Stimulated activated CD4-positive, alpha-beta T cell treated with anti-CD3 and anti-CD28 coated beads, Interleukin-12 subunit alpha, Interleukin-12 subunit beta, amount 100 ng/mL, for 24 hours (primary cell): ENCODE measurements at places on chromosomes 16 and 17.

DNA sequence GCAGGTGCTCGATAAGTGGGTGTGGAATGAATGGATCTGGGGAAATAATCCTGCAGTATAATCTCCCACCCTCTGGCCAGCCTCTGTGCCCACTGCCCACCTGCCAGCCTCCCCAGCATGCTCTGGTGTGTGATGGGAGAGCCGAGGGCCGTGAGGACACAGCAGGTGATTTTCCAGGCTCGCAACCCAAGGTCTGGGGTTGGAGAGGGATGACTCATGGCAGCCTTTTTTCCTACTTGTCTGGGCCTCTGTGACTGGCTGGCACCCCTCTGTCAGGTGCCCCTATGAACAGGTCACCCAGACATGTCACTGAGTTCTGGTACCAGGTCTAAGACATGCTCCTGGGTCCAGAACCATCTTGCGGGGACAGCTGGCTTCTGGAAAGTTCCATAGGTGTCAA is 385.7 kb upstream of the TNRC6C start:
- DNase-seq = no peak

- peak; percentile 51 for DNase-seq
These were observed 15.5 kb upstream of the TFAP4 start for GRCh38 chr16:4288148-4288921.

- DNase-seq = no peak
These were observed 4.7 kb downstream of the C1QTNF1 start for GRCh38 chr17:79028496-79029326.

- DNase-seq = no peak
These were observed 24.8 kb upstream of the PIK3R6 start for GRCh38 chr17:8892338-8892690.

DNA sequence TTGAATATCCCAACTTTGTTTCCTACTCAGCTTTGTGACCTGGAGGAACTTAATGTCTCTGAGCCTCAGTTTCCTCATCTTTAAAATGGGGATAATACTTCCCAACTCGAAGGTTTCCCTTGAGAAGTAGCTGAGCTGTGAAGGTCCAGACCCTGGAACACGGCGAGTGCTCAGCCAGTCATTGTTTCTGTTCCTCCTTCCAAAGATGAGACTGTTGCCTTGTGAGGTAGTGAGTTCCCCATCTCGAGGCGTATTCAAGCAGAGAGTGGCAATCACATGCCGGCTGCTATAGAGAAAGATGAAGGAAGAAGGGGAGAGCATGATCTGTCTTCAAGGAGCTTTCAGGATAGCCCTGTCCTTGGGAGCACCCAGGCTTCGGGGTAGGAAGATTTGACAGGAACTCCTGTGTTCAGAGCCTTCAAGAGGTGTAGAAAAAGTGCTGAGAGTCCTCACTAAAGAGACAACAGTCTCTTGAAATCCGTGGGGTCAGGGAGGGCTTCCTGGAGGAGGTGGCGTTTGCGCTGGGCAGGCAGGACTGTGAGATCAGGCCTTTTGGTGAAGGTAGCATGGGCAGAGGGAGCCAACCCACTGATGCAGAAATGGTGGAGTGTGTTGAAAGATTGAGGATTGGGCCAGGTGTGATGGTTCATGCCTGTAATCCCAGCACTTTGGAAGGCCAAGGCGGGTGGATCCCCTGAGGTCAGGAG is 27.2 kb downstream of the SPNS2 start:
- no peak for DNase-seq

DNA sequence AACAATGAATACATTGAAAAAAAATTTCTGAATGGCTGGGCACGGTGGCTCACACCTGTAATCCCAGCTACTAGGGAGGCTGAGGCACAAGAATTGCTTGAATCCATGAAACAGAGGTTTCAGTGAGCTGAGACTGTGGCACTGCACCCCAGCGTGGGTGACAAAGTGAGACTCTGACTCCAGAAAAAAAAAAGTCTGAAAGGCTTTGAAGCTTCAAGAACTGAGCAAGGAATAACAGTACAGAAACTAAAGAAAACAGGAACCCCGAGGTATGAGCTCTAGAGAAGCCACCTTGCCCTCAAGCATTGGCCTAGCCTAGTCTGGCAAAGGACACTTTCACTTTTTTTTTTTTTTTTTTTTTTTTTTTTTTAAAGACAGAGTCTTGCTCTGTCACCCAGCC is 45.0 kb downstream of the TEX2 start:
- DNase-seq = peak; percentile 16

- no peak for DNase-seq
These were observed 4.6 kb downstream of the PTGES3L start for GRCh38 chr17:42975265-42975664.

DNA sequence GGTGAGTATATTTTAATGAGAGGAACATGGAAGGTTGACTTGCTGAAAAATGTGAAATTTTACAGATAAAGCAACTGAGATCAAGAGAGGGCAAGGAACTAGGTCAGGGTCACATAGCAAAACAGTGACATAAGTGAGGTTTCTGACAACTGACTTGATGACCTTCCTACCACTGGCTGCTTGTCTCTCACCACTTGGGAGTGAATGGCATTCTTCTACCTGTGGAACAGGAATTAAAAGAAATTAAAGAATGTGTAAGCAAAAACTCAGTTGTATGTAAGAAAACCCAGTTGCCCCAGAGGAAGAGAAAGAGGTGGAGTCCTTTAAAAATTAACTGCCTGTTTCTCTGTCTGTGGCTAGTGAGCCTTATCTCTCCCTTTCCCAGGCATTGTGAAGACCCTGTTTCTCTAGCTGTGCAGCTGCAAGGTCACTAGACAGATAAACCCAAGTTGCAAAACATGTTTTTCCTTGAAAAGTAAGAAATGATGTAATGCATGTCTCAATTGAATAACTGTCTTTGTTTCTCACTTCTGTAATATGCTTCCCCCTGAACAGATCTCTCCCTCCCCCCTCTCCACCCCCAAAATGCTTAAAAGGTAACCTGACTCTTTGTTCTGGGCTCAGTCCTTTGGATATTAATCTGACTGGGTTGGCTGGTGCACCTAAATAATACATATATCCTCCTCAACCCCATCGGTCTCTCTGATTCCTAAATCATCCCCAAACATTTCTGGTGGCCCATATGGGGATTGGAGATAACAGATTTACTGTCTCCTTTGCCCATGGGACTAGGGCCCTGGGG is 23.4 kb downstream of the ACSM1 start:
- no peak for DNase-seq

DNA sequence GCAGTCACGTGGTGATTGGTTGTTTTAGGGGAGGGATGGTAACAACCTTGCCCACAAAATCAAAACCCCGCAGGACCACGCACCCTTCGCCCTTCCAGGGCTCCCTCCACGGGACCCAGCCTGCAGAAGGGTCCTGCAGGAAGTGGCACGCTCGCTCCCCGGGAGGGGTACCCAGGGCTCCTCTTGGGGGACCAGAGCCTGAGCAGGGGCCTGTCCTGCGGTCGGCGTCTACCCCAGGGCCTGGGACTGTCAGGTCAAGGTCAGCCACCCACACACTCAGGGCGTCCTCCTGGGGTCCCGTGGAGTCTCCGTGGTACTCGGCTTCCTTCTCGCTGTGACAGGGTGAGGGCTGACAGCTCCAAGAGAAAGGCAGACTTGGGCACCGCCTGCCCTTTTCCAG is 33.9 kb downstream of the ZNF469 start:
- DNase-seq = no peak

DNA sequence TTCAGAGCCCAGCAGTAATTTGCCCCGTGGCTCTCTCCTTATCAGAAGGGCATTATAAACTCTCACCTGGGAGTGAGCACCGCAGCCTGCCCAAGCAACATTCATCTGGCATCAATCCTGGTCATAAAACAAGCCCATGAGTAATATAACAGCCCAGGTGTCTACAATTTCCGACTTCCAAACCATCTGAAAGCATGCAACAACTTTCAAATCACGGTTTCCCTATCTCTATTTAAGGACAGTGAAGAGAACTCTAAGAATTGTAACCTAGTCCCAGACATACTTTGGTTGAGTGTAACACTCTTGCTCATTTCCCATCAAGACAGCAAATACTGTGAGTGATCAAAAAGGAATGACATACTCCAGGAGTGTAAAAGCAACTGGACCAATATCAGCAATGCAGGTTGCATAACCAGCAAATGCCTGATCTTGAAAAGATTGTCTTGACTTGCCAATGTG is 487.4 kb upstream of the SOX9 start:
- no peak for DNase-seq

DNA sequence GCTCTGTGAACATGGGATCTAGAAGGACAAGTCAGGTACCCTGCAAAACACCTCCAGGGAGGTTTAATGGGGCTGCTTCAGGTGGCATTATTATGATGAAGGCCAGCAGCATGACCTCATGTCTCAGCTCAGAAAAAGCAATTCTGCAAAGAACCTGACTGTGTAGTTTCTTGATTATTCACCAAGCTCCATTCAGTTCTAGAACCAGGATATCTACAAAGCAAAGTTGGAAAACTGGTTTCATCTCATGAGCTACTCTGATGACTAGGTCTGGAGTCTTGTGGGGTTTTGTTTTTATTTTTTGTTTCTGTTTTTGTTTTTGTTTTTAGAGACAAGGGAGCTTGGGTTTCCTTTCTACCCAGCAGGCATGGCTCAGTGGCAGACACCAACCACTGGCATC is 19.0 kb upstream of the LRRC37A3 start:
- DNase-seq = no peak

GRCh38 chr17:68182940-68183551 is 64.8 kb upstream of the AMZ2 start:
- DNase-seq = no peak

- DNase-seq = no peak
These were observed 22.2 kb downstream of the SOST start for GRCh38 chr17:43736389-43736788.

DNA sequence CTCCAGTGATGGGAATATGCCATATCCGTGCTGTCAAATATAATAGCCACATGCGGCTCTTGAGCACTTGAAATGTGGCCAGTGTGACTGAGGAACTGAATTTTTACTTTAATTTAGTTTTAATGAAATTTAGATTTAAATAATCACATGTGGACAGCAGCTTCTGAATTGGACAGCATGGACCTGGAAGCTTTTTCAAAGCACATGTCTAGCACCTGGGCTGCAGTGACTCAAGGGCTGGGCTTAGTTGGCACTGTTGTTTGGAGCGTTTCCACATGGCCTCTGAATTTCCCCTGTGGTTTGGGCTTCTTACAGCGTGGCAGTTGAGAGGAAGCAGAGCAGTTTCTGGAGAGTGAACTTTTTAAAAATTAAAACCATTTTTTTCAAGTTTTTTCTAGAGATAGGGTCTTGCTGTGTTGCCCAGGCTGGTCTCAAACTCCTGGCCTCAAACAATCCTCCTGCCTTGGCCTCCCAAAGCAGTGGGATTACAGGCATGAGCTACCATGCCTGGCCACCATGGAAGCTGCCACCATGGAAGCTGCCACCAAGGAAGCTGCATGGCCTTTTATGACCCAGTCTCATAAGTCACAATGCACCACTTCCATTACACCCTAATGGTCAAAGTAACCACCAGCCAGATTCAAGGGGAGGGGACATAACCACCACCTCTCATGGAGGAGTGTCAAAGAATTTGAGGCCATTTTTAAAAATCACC is 6.7 kb upstream of the TOB1 start:
- no peak for DNase-seq

DNA sequence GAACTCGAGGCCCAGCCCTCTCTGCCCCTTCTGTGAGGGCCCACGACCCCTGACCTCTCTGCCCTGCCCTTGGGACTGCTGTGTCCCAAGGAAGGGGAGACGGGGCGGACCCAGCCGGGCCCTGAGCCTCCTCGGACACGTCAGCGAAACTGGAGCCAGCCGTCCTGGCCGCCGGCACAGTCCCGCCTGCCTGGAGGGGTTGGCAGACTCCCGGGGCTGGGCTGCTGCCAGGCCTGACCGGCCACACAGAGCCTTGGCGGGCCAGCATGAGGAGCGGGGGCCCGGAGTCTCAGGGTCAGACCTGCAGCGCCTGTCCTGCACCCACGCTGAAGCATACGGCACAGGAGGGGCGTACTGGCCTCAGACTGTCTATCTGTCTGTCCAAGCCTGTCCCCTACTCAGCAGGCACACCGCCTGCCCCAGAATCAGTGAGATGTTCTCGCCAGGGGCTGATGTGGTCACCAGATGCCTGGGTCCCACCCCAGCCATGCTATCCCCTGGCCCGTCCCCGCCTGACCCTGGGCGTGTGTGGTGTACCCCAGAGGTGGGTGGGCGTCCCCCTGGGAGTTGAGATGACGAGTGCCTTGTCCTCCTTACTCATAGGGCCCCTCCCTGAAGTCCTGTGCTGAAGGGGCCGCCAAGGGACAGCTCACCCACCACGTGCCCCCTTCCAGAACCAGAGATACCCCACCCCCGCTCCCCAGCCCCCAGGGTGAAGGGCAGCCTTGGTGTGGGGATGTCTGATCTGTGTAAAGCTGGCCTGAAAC is 4.7 kb downstream of the VASN start:
- no peak for DNase-seq

GRCh38 chr17:2035541-2036488 is 5.9 kb downstream of the DPH1 start:
- DNase-seq = no peak

DNA sequence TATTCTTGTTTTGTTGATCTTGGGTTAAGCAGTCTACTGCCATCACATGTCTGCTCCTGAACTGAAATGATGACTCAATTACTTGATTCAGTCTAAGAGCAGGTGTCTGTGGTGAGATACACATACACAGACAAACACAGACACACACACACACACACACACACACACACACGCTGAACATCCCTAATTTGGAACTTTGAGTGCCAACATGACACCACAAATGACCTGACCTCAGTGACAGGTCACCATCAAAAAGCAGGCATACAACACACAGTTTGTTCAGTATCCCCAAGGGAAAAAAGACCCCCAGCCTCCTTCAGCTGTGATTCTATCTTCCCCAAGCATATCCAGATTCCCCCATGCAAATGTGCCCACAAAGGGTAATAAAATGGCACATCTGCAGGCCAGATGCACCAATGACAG is 130.1 kb upstream of the TMEM97 start:
- no peak for DNase-seq

- DNase-seq = no peak
These were observed 33.9 kb downstream of the NGFR start for GRCh38 chr17:49528966-49529365.

- DNase-seq = no peak
These were observed 422.8 kb downstream of the RBFOX1 start for GRCh38 chr16:7755347-7755882.

DNA sequence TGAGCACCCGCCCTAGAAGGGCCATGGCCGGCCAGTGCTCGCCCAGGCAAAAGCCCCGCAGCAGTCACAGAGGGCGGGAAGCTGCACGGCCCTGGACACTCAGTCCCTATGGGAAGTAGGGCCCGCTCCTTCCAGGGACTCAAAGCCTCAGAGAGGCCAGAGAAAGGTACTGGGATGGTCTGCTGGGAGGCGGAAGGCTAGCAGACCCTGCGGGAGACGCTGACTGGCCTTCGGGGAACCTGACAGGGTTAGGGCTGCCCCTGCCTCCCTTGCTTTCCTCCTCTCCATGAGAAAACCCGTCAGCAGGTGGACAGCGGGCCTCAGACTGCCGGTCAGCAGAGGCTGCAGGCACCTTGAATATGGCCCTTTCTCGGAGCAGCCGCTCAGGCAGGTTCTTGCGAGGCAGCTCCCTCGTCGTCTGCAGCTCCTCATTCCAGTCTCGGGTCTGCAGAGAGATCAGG is 11.5 kb downstream of the CLUH start:
- DNase-seq = no peak

- DNase-seq = no peak
These were observed 20.9 kb downstream of the AKTIP start for GRCh38 chr16:53482123-53482522.
